ENCODE measurements at places on chromosomes 4 and X. TPM values are rescaled to one million over a fixed set of nuclear protein-coding genes. Genes with fewer than 3 reads are reported as not detected.

DNA sequence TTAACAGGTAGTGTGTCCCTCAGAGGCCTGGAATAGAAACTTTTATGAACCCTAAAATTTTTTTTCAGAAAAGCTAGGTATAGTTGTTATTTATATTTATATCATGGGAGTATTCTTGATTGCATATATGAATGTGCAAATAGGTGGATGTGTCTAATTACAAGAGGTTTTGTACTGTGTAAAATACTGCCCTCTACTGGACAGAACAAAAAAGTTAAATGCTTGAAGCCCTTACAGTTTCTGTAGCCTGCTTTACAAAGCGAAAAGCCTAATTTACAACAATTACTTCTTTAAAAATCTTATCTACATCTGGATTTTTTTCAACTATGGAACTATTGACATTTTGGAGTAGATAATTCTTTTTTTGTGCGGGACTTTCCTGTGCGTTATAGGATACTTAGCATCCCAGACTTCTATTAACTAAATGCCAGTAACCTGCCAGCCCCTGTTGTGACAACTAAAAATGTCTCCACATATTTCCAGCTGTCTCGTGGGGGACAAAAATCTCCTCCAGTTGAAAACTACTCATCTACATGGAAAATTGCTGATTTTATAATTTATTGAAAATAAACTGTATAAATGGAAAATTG lies 35.1 kb downstream of the ENPEP start:
- DNase-seq = no peak

The UBA6 gene
- 51.4 TPM for total RNA-seq

DNA sequence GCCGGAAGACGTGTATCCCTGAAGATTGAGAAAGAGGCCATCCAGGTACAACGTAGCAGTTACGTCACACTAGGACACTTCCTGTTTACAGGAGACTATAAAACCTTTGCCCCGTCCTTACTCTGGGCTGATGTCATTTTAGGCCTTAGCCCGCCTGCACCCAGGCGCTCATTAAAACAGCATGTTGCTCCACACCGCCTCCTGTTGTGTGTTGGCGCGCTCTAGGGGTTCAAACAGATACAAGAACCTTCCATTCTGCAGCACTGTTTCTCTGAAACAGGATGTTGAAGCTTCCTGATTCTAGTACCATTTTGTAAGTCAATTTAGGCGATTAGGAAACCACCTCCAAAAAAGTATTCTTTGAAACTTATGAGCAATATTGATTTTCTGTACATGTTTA lies 722.1 kb downstream of the PCDH7 start:
- no peak for DNase-seq

The TGIF2LX gene
- not detected for total RNA-seq
